NCI-H187 treated with DMSO at 0.1 percent for 48 hours (cell line): ENCODE measurements at places on chromosomes 5 and 9.

- no peak for DNase-seq
Measured at GRCh38 chr9:350384-350783, 135.7 kb downstream of the DOCK8 start.

DNA sequence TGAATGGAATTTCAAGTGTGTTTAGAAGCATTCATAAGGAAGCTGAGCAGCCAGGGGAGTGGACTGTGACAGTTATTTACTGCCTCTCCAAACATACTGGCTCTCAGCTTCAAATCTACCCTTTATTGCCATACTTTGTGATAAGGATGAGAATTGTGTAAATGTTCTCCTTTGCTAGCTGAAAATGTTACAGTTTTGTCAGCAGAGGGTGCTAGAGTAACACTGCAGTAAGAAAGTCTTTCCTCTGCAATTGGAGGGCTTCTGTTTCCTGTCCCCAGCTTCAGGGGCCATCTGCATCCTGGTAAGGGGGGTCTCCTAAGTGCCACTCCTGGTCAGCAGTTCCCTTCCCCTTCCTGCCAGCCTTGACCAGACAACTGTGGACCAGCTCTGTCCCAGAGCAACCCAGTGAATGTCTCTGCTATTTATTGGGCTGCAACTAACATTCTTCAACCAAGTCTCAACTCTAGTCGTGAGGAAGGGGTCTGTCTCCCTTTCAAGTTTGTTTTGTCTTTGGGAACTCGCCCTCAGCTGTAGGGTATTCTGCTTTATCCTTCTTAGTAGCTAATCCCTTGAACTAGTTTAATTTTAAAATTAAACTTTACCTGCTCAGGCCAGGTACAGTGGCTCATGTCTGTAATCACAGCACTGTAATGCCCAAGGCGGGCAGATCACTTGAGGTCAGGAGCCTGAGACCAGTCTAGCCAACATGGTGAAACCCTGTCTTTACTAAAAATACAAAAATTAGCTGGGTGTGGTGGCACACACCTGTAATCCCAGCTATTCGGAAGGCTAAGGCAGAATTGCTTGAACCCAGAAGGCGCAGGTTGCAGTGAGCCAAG, 45.3 kb downstream of the RAPGEF6 start:
- DNase-seq, result no peak

DNA sequence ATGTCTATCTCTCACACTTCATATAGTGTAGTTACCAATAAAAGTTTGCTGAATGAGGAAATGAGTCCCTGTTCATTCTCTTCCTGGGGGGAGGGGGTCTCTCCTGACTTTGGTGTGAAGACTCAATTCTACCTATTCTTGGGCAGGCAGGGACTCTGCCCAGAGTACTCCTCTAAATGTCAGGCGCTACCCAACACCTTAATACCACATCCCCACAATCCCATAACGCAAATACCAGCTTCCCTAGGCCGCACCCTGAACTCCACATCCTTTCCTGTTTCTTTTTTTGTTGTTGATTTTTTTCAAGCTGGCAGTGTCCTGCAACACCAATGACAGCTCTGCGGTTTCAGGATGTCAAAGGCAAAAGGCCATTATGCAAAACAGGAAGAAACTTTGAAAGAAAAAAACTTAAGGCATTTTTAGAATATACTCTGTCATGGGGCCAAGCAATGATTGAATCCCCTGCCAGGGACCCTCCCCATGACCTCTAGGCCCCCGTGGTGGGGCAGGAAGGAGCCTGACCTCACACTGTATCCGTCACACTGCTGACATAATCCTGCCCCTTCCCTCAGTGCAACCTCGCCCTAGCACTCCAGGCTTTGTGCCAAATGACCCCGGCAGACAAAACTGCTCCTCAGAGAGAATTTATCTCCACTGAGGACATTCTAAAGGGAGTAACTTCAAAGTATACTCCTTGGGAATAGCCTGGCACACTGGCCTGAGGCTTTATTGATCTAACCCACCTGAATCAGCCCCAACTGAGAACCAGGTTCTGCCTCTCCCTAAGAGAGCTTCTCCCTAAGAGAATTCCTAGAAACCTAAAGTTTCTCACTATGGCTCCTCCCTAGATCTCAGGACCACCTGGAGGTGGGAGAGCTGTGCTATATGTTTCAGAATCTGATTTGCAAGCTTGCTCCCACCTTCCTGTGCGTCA, 8.0 kb downstream of the B4GALT1 start:
- DNase-seq, result no peak

- DNase-seq, result no peak
Measured at GRCh38 chr5:58294598-58295305, 165.1 kb downstream of the PLK2 start.

DNA sequence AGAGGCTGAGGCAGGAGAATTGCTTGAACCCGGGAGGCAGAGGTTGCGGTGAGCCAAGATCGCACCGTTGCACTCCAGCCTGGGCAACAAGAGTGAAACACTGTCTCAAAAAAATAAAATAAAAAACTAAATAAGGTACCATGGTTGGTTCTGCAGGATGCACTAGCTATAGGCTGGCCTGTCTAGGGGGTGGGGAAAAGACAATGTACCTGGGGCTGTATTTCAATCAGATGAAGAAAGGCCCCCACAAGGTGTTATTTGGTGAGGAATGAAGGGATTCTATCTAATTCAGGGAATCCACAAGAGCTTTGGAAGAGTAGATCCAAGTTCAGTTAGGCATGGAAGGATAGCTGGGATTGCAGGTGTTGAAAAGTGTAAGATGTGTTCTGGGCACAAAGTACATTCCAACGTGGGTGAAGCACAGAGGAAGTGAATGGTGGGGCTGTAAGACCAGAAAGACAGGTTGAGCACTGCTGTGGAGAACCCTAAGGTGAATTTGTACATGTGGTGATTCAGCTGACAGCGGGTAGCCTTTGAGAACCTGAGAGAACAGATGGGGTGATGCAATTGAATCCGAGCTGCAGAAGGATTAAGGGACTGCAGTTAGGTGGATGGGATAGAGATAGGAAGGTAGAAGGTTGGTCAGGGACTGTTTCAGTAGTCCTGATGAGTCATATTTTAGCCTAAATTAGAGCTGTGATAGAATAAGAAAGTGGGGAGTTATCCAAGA, 71.8 kb downstream of the CAST start:
- no peak for DNase-seq
